ENCODE measurements at places on chromosomes 5 and 9. TPM values are rescaled to one million over a fixed set of nuclear protein-coding genes. Genes with fewer than 3 reads are reported as not detected.

Gene ZDHHC11B
- 7.9 TPM for polyA plus RNA-seq

Gene GGTA1
- polyA plus RNA-seq = 5.7 TPM

Gene POU5F2
- 0.04 TPM for polyA plus RNA-seq

GRCh38 chr9:38621434-38622287, 1.3 kb upstream of the ANKRD18A start:
- DNase-seq = peak; percentile 29

DNA sequence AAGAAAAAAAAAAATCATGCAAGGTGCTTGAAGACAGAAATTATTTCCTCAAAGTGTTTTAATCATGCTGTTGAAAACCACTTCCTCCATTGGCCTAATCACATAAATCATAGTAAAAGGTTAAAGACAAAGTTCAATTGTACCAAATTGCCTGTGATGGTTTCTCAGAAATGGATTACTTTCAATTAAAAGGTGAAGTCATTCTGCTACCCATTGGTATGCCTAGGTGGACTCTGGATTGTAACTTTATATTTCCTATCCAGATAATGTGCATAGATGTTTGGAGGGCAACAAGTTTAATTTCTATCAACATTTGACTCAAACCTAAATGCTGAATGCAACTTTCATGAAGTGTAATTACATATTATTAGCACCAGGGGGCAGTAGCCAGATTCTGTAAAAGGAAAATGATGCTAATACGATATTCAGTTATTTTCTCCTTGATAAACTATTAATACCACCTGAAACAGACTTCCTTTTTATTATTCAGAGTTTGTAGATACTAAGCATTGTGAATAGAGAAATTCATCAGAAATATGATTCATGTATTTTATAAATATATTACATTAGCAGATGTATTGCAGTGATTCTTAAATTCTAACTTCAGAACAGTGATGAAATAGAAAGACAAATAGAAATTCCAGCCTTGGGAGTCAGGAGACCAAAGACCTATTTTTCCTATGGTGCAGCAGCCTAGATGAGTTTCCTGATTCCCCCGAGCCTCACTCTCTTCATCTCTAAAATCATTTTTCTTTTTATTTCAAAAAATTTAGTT, 148.2 kb downstream of the CAAP1 start:
- DNase-seq = no peak

DNA sequence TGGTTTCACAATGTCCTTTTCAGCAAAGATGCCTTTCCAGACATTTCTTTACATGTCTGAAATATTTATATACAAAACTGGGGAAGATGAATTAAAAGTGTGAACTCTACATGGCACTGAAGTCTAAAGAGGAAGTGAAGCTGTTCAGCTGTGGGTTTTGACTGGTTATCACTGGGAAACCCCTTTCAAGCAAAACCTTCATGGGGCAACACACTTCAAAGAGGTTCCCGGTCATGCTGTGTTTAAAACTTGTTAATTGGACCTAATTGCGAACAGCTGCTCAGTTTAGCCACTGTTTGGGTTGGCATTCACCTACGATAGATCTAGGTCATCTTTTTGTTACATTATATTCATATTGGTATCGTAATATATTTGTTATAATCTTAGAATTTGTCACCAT, 20.0 kb upstream of the GDNF start:
- no peak for DNase-seq

GRCh38 chr5:148996270-148996669, 66.6 kb downstream of the SH3TC2 start:
- no peak for DNase-seq

GRCh38 chr9:72856972-72857623, 95.8 kb downstream of the ALDH1A1 start:
- peak; percentile 61 for DNase-seq
